ENCODE measurements at places on chromosomes 4 and X.
A peak's percentile ranks its signal among the peaks of the same experiment; 100 is the strongest.

DNA sequence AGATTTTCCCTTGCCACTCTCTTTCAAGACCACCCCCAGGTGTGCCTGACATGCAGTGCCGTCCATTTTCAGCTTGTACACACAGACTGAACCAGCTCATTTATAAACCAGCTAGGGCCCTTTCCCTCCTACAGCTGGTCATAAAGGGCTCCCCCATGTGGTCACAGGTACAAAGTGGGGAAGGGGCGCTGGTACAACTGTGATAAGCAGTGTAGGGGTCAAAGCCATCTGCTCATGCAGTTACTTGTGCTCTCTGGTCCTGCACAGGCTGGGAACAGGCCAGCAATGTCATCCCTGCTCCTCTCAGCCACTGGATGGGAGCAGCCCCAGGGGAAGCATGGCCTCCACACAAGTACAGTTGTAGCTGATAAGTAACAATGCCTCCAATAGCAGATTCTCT, 20.6 kb downstream of the GABRQ start:
- DNase-seq = no peak

GRCh38 chrX:47361538-47362511, 8.6 kb upstream of the ZNF157 start:
- peak; percentile 3 for DNase-seq

GRCh38 chrX:10619425-10620046, 849 bp downstream of the MID1 start:
- DNase-seq = no peak

GRCh38 chrX:42432552-42432951, 345.4 kb downstream of the PPP1R2C start:
- DNase-seq = no peak

- no peak for DNase-seq
Measured at GRCh38 chrX:12580548-12580947, 210.7 kb upstream of the PRPS2 start.

GRCh38 chr4:41359422-41359775, 102.7 kb downstream of the UCHL1 start:
- no peak for DNase-seq

GRCh38 chrX:12867685-12868084, 813 bp downstream of the TLR7 start:
- no peak for DNase-seq

- DNase-seq = no peak
Measured at GRCh38 chrX:136227948-136228838, 23.0 kb downstream of the MAP7D3 start.
